Activated CD8-positive, alpha-beta T cell treated with anti-CD3 and anti-CD28 coated beads for 36 hours (primary cell): ENCODE measurements at places on chromosomes 13 and 19. TPM values are rescaled to one million over a fixed set of nuclear protein-coding genes. Genes with fewer than 3 reads are reported as not detected.

GRCh38 chr13:91308299-91308698, 39.2 kb upstream of the MIR17HG start:
- H3K27me3 ChIP-seq = peaks cover 5% of the 10 kb centered on the region
- no peak for DNase-seq
- no peak overlapping the region for H3K4me3 ChIP-seq
- no peak overlapping the region for H3K27ac ChIP-seq

GRCh38 chr19:918481-919198, 1.5 kb downstream of the KISS1R start:
- no peak overlapping the region for H3K27ac ChIP-seq
- peaks cover 2% of the 10 kb centered on the region for H3K27me3 ChIP-seq
- peak overlapping the region; percentile 73 for H3K4me3 ChIP-seq
- peaks cover 16% of the 10 kb centered on the region for H3K4me1 ChIP-seq

DNA sequence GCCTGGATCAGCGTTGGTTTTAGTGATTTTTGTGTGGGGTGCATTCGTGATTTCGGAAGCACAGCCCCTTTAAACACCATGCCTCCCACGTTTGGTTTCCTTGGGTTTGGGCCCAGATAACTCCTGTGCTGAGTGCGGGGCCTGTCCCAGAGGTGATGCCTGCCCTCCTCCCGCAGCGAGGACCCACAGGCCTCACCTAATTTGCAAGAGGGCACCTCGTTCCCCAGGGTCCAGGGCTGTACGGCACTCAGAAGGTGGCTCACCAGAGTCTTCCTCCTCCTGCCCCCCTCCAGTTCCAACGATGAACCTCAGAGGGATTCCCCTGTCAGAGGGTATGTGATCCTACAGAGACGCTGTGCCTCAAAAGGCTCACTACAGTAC, 54.3 kb upstream of the SOX1 start:
- no peaks in the 10 kb centered on the region for H3K4me1 ChIP-seq
- H3K27me3 ChIP-seq = peaks cover 3% of the 10 kb centered on the region
- no peak overlapping the region for H3K27ac ChIP-seq

- H3K4me1 ChIP-seq = no peaks in the 10 kb centered on the region
- DNase-seq = no peak
- no peak overlapping the region for H3K4me3 ChIP-seq
- no peaks in the 10 kb centered on the region for H3K27me3 ChIP-seq
Measured at GRCh38 chr13:63308549-63309165, 1893.0 kb upstream of the PCDH20 start.

GRCh38 chr19:3975637-3976087, 4.8 kb upstream of the DAPK3 start:
- no peak for DNase-seq
- peak overlapping the region; percentile 15 for H3K4me3 ChIP-seq
- H3K4me1 ChIP-seq = peaks cover 12% of the 10 kb centered on the region
- no peak overlapping the region for H3K27ac ChIP-seq

GRCh38 chr19:41226053-41226873, 7.2 kb downstream of the AXL start:
- H3K27me3 ChIP-seq = peaks cover 14% of the 10 kb centered on the region
- H3K4me3 ChIP-seq = peak overlapping the region; percentile 71
- peaks cover 32% of the 10 kb centered on the region for H3K4me1 ChIP-seq
- no peaks in the 10 kb centered on the region for H3K36me3 ChIP-seq
- peak; percentile 54 for DNase-seq

GRCh38 chr19:42250666-42251531, 4.0 kb downstream of the ERF start:
- H3K4me3 ChIP-seq = peak overlapping the region; percentile 58
- DNase-seq = peak; percentile 71
- H3K27ac ChIP-seq = peak overlapping the region; percentile 85
- peaks cover under 1% of the 10 kb centered on the region for H3K27me3 ChIP-seq
- H3K36me3 ChIP-seq = peaks cover 30% of the 10 kb centered on the region

DNA sequence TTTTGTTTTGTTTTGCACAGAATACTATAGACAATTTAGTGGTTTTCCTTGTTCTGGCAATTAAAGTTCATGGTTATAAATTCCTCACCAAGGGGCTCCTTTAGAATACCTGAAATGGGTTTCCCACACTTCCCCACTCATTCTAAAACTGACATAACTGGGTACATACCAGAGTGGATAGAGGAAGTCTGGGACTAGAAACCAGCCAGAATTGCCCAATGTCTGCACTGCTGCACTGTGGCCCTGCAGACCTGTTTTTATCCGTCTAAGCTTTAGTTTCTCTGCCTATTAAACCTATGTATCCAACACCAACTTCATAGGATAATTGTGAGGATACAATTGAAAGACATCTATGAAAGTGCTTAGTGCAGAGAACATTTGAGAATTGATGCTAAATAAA, 498.6 kb downstream of the KCTD12 start:
- no peaks in the 10 kb centered on the region for H3K27me3 ChIP-seq
- no peaks in the 10 kb centered on the region for H3K4me1 ChIP-seq
- no peaks in the 10 kb centered on the region for H3K36me3 ChIP-seq
- no peak overlapping the region for H3K4me3 ChIP-seq

DNA sequence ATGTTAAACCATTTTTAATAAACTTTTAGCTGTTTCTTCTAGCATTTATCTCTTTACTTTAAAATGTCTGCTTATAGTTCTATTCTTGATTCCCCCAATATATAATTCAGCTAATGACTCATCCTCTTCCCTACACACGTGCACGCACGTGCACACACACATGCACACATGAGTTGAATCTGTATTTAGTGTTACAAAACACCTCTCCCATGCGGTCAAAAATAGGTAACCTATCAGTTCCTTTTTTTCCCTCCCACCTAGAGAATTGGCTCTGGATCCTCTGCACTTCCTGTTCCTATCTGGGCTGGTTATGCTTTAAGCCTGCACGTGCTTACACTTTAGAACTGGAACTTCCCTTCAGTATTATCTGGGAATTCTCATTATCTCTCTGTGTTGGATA, 144.1 kb downstream of the PAN3 start:
- DNase-seq = no peak
- H3K36me3 ChIP-seq = peaks cover 45% of the 10 kb centered on the region
- H3K27me3 ChIP-seq = no peaks in the 10 kb centered on the region
- peaks cover 3% of the 10 kb centered on the region for H3K4me1 ChIP-seq

GRCh38 chr19:2729943-2730818, 9.0 kb upstream of the DIRAS1 start:
- no peak for DNase-seq
- peaks cover 6% of the 10 kb centered on the region for H3K36me3 ChIP-seq
- peaks cover 6% of the 10 kb centered on the region for H3K27me3 ChIP-seq
- no peak overlapping the region for H3K27ac ChIP-seq

- no peaks in the 10 kb centered on the region for H3K27me3 ChIP-seq
- no peak overlapping the region for H3K4me3 ChIP-seq
- peaks cover 49% of the 10 kb centered on the region for H3K36me3 ChIP-seq
- H3K4me1 ChIP-seq = peaks cover 23% of the 10 kb centered on the region
Measured at GRCh38 chr13:27104606-27105005, 67.0 kb downstream of the USP12 start.

DNA sequence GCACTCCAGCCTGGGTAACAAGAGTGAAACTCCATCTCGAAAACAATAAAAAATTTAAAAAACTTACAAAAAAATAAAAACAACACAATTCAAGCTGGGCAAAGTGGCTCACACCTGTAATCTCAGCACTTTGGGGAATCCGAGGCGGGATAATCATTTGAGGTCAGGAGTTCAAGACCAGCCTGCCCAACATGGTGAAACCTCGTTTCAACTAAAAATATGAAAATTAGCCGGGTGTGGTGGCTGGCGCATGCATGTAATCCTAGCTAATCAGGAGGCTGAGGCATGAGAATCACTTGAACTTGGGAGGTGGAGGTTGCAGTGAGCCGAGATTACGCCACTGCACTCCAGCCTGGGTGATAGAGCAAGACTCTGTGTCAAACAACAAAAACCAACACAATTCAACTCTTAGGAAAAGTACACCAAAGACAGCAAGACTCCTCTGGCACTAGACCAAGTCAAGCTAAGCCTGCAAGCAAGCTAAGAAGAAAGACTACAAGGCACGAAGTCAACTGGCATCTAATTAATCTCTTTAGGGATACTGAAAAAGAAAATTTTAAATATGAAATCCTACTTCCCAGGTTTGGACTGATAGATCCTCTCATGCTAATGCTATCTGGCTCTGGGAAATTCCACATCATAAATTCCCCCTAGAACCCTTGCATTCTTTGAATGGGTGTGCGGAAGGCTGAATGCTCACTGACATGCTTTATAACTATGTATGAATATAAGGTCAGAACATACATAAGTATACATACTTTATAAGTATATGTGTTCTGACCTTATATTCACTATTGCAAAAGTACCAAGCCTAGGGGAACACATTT, 7.9 kb downstream of the PBX4 start:
- no peaks in the 10 kb centered on the region for H3K27me3 ChIP-seq
- H3K36me3 ChIP-seq = peaks cover 13% of the 10 kb centered on the region
- H3K4me3 ChIP-seq = no peak overlapping the region
- H3K4me1 ChIP-seq = peaks cover 45% of the 10 kb centered on the region
- DNase-seq = no peak

GRCh38 chr13:40456397-40456953, 210.0 kb downstream of the FOXO1 start:
- no peaks in the 10 kb centered on the region for H3K36me3 ChIP-seq
- H3K27ac ChIP-seq = no peak overlapping the region
- no peak overlapping the region for H3K4me3 ChIP-seq
- no peaks in the 10 kb centered on the region for H3K27me3 ChIP-seq
- H3K4me1 ChIP-seq = peaks cover 12% of the 10 kb centered on the region

Gene ETV2
- total RNA-seq = 1.4 TPM

Gene LILRA1
- total RNA-seq = not detected

Gene IFI30
- 22.9 TPM for total RNA-seq

Gene OR7A5
- total RNA-seq = not detected

Gene PLK5
- total RNA-seq = not detected

Gene CD22
- total RNA-seq = 2.3 TPM
